ENCODE measurements at places on chromosomes 1 and 21.

- no peak for DNase-seq
Measured at GRCh38 chr1:218817071-218817470, 356.6 kb upstream of the LYPLAL1 start.

GRCh38 chr1:203572134-203572625, 54.5 kb upstream of the ATP2B4 start:
- DNase-seq, result no peak

- no peak for DNase-seq
Measured at GRCh38 chr1:20076223-20076622, 6.2 kb downstream of the PLA2G5 start.

DNA sequence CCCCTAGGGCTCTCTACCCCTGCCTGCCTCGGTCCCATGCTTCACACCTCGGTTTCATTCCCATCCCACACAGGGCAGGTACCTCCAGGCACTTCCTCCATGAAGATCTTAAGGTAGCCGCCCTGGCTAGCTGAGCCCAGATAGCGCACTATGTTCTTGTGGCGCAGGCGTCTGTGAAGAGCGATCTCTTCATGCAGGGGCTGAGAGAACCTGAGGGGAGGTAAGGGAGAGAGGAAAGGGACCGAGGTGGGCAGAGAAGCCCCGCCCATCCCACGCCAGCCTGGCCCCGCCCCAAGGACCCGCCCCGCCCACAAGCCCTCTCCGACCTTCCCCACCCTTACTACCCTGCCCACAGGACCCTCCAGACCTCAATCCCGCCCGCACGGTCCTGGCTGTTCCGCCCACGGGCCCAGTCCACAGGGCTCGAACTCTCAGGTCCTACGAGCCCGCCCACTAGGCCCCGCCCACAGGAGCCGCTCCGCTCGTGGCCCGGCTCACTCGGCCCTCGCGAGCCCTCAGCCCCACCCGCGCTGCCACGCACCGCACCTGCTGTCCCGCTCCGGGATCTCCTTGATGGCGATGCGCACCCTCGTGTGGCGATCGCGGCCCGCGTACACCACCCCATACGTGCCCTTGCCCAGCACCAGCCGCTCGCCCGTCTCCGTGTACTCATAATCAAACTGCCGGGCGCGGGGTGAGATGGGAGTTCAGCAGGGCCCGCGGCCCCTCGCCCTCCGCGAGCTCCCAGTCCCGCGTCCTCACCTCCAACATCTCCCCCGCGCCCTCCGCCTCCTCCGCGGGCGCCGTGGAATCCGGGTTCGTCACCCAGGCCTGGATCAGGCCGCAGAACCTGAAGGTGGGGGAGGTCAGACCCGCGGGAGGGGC, 6.4 kb downstream of the MAP3K6 start:
- DNase-seq, result peak; percentile 51

- no peak for DNase-seq
Measured at GRCh38 chr1:91712393-91712792, 173.6 kb downstream of the TGFBR3 start.

DNA sequence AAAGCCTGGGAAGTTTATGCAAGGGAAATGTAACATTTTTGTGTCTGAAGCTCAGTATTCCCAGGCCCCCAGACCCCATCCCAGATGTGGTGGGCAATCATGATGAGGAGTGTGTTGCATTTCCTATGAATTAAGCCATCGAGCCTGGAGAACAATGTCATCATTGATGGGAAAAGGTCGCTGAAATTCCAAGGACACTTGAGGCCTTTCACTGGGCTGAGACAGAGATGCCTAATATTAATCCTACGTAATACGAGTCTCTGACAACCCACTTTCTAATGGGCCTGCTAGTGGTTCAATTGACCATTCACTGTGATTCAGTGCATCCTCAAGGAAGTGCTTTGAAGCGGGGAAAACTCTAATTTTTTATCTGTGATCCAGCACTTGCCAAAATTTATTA, 291.6 kb downstream of the PLPP3 start:
- DNase-seq, result no peak

DNA sequence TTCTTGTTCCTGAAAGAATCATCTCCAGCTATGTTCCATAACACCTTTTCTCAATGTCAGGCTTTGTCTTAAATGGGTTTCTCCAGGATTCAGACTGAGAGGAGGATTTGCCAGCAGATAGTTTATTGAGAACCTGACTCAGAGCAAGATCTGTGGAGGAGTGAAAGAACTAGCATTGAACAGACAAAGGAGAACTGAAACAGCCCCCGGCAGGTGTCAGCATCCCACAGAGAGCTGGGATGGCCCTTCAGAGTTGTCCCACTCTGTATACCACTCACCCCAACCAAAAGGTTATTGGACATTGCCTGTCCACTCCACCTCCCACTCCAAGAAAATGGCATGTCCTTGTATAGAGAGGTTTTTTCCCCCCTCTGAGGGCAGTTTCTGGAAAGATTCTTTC, 270.7 kb downstream of the PAPPA2 start:
- no peak for DNase-seq

GRCh38 chr1:201419746-201420607, 1.6 kb downstream of the TNNI1 start:
- DNase-seq, result no peak

GRCh38 chr1:202571719-202572339, 138.4 kb downstream of the SYT2 start:
- DNase-seq, result peak; percentile 27

DNA sequence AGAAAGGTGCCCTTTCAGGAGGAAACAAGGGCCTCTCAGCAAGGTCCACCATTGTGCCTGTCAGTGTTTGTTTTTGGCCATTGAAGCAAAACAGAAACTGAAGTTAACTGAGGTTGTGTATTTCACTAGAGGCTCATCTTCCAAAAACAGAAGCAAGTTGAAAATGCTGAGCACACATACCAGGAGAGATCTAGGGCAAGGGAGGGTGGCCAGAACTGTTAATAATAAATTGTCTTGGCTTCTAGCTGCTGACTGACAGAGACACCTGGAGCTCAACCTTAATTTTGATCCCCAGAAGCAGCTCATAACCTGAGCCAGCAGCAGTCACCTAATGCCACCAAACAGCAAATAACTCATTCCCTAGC, 5.2 kb downstream of the AGMAT start:
- DNase-seq, result no peak

DNA sequence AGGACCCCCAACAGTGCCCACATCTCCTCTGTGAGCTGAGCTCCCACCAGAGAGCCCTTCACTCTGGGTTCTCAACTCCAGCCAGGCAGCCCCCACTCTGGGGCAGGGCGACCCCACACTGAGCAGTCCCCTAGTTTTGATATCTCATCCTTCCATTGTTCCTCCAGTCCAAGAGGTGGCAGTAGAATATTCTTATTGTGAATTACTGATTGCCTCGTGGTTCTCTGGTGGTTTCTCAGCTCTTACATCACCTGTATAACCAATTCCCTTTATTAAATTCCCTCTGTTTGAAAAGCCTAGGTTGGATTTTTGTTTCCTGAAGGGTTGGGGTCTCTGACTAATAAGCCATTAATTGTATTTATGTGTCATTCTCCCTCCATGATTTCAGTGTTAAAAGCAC, 407.5 kb downstream of the SETD4 start:
- DNase-seq, result no peak

DNA sequence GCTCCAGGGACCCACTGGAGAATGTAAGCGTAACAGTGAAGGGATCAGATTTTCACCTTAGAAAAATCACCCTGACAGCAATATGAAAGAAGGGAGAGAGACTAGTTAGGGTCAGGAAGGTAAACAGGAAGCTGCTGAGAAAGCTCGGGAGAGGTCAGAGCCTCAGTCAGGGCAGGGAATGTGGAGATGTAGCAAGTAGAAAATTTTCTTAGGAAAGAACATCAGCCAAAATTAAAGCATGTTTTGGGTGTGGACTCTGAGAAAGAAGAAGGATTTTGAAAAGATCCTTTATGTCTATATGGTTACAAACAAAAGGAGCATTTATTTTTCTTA, 16.7 kb upstream of the ERICH3 start:
- DNase-seq, result no peak

GRCh38 chr1:96538111-96538641, 183.4 kb upstream of the PTBP2 start:
- DNase-seq, result no peak

- peak; percentile 74 for DNase-seq
Measured at GRCh38 chr21:43718872-43719747, at the start of gene PDXK. Gene PDXK (plus strand): TSS chr21:43719129. CDS start chr21:43719295, 166 bp downstream.

- DNase-seq, result no peak
Measured at GRCh38 chr1:93714356-93714755, 32.7 kb upstream of the BCAR3 start.

GRCh38 chr1:192438737-192439136, 121.9 kb downstream of the RGS21 start:
- DNase-seq, result no peak

- DNase-seq, result no peak
Measured at GRCh38 chr21:35853321-35854239, 206.7 kb downstream of the SETD4 start.

DNA sequence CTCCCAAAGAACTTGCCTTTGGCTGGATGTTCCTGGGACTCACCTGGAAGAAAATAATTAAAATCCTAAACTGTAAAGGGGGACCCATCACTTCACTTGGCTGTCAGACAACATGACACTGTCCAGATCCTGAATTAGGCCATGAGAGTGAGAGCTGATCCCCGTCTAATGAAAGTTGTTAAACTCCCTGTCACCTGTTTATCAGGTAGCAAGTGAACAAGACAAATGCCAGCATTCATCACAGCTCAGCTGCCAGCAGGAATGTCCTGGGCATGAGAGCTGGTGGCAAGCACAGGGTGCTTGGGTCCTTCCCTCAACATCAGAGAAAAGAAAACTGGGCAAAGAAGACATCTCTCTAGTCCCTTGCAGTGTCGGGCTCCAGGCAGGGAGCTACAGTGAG, 23.8 kb downstream of the PMVK start:
- DNase-seq, result no peak

DNA sequence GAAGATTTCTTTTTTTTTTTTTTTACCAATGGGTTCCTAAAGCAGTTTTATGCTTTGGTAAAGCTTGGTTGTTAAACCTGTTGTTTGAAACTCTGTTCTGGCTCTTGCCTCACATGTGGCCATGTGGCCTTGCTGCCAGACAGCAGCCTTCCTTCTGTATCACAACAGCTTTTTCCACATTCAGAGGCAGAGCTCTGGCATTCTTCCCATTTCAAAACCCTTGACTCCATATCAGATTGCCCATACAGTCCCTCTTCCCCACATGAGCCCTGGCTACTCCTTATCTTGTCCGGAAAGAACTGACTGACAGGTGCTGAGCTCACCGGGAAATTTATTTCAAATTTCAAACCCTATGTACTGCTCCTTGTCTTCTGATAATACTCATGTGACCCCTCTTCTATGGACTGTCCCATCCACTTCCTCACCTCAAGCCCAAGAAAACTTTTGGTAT, 38.5 kb upstream of the LAX1 start:
- no peak for DNase-seq

- DNase-seq, result no peak
Measured at GRCh38 chr1:184485751-184486723, 99.2 kb downstream of the C1orf21 start.

DNA sequence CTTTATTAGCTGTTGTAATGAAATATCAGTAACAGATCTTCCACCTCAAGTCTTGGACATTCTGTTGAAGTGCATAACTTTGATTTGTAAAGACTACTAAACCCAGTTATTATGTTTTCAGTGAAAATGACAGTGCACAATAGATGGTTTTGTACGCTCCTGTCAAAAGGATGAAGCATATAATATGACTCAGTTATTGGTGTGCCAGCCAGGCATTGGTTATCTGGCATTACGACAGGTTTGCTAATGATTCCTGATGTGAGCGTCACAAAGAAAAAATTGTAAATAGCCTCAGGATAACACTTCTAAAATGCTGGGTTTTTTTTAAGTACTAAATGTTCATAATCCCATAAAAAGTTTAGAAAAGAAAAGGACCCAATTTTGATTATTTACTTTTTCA, 147.9 kb downstream of the MAGI3 start:
- no peak for DNase-seq

GRCh38 chr1:232454227-232454886, 175.6 kb downstream of the SIPA1L2 start:
- no peak for DNase-seq

- DNase-seq, result no peak
Measured at GRCh38 chr21:31872072-31872451, 758 bp upstream of the HUNK start.

GRCh38 chr1:44828841-44829440, 14.1 kb downstream of the PTCH2 start:
- DNase-seq, result no peak

- no peak for DNase-seq
Measured at GRCh38 chr1:235317168-235317567, 10.8 kb downstream of the ARID4B start.

GRCh38 chr1:89757532-89757931, 63.3 kb upstream of the LRRC8D start:
- DNase-seq, result peak; percentile 65

DNA sequence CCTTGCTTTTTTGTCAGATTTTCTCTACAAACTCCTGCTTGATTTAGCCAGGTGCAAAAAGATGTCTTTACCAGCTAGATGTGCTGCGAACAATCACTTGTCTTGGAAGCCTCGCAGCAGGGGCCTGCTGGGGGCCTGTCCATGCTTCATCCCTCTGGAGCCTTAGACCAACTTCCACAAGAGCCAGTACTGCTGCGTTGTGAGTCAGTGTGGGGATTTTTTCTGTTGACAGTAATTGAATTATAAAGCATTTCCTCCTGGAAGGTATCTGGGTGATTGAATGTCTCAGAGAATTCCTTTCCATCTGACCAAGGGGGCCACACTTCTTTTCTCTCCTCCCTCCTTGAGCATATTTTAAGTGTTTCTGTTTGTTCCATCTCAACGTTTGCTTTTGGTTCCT, 40.4 kb upstream of the LDLRAP1 start:
- no peak for DNase-seq

GRCh38 chr21:27380303-27380702, 413.4 kb upstream of the ADAMTS5 start:
- DNase-seq, result no peak

DNA sequence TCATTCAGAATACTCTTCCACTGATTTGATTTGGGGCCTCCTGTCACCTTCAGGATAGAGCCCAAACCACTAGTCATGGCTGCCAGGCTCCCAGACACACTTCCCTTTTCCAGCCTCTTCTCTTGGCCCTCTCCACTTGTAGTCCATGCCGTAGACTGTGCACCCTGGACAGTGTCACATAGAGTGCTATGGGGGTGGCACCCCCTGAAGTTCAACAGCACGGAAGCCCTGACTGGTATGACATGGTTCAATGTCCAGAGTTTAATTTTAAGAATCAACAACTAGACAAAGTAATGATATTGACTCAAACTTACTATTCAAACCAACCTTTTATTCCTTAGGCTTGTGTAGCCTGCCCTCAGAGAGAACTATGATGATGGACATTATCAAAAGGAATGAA, 22.3 kb downstream of the FMO2 start:
- DNase-seq, result no peak

Measured in activated CD4-positive, alpha-beta T cell treated with anti-CD3 and anti-CD28 coated beads, Interleukin-2, amount 50 U/mL, for 48 hours (primary cell).